Gastroesophageal sphincter (tissue), 4 donors: ENCODE measurements at places on chromosomes 2 and 18.

DNA sequence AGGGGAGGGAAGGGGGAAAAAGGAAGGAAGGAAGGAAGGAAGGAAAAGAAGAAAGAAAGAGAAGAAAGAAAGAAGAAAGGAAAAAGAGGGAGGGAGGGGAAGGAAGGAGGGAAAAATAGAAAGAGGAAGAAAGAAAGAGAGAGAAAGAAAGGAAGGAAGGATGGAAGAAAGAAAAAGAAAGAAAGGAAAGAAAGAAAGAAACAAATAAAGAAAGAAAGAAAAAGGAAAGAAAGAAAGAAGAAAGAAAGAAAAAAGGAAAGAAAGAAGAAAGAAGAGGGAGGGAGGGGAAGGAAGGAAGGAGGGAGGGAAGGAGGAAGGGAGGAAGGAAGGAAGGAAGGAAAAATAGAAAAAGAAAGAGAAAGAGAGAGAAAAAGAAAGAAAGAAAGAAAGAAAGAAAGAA lies 315.8 kb upstream of the PIK3C3 start:
- no peaks in the 10 kb centered on the region for H3K27me3 ChIP-seq
- no peak overlapping the region for H3K27ac ChIP-seq
- no peak for ATAC-seq
- no peaks in the 10 kb centered on the region for H3K36me3 ChIP-seq
- no peak overlapping the region for H3K4me3 ChIP-seq

DNA sequence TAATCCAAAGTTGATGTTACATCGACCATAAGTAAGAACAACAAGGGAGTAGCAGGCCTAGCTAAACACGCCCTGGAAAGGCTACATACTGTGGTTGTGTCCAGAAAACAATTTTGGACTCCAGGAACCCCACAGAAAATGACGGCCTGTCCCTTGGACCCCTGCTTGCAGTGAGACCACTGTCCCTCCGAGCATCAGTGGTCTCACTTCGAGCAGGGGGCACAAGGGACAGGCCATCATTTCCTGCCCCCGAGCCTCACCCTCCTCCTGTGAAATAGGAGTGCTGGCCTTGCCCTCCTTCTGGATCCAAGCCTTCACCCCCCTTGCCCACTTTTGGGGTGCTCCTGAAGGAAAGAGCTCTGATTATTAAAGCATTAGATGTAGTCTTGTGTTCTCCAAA lies 144.4 kb downstream of the CTIF start:
- no peak for ATAC-seq
- H3K4me3 ChIP-seq = no peak overlapping the region
- no peaks in the 10 kb centered on the region for H3K36me3 ChIP-seq
- peaks cover 50% of the 10 kb centered on the region for H3K4me1 ChIP-seq
- H3K27ac ChIP-seq = no peak overlapping the region
- no peaks in the 10 kb centered on the region for H3K27me3 ChIP-seq

- H3K27ac ChIP-seq = no peak overlapping the region
- H3K36me3 ChIP-seq = no peaks in the 10 kb centered on the region
- H3K4me3 ChIP-seq = no peak overlapping the region
- H3K27me3 ChIP-seq = no peaks in the 10 kb centered on the region
- ATAC-seq = no peak
Observed at GRCh38 chr18:42839408-42839807, 276.1 kb downstream of the RIT2 start.

DNA sequence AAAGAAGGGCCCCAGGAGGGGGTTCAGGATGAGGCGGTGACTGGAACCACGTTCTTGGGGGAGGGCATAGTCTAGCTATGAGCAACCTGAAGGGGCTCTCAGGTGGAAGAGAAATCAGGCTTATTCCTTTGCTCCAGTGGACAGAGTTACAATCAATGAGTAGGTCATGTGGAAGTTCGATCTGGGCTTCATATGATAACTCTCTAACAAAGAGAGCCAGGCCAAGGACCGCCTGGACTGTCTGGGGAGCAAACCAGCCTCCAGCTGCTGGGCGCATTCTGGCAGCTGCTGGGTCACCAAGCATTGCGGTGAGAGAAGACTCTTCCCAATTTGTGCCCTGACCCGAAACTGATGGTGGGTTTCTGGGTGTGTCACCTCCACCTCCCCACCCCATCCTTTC lies 180.3 kb upstream of the SMAD2 start:
- ATAC-seq = no peak
- H3K4me1 ChIP-seq = no peaks in the 10 kb centered on the region
- no peaks in the 10 kb centered on the region for H3K27me3 ChIP-seq
- H3K4me3 ChIP-seq = no peak overlapping the region
- H3K36me3 ChIP-seq = no peaks in the 10 kb centered on the region
- H3K27ac ChIP-seq = no peak overlapping the region

- H3K36me3 ChIP-seq = peaks cover 42% of the 10 kb centered on the region
- H3K27me3 ChIP-seq = no peaks in the 10 kb centered on the region
- peaks cover 30% of the 10 kb centered on the region for H3K4me1 ChIP-seq
Observed at GRCh38 chr2:37198681-37199065, 2.4 kb downstream of the CEBPZOS start.

- peak overlapping the region; percentile 30 for H3K27ac ChIP-seq
- no peak for ATAC-seq
- H3K27me3 ChIP-seq = no peaks in the 10 kb centered on the region
- peaks cover 2% of the 10 kb centered on the region for H3K36me3 ChIP-seq
Observed at GRCh38 chr2:74849228-74849892, 15.4 kb downstream of the HK2 start.

GRCh38 chr2:12412898-12413305 lies 303.8 kb upstream of the TRIB2 start:
- H3K4me3 ChIP-seq = no peak overlapping the region
- no peaks in the 10 kb centered on the region for H3K4me1 ChIP-seq
- no peaks in the 10 kb centered on the region for H3K27me3 ChIP-seq
- H3K36me3 ChIP-seq = no peaks in the 10 kb centered on the region
- no peak for ATAC-seq
- H3K27ac ChIP-seq = no peak overlapping the region

DNA sequence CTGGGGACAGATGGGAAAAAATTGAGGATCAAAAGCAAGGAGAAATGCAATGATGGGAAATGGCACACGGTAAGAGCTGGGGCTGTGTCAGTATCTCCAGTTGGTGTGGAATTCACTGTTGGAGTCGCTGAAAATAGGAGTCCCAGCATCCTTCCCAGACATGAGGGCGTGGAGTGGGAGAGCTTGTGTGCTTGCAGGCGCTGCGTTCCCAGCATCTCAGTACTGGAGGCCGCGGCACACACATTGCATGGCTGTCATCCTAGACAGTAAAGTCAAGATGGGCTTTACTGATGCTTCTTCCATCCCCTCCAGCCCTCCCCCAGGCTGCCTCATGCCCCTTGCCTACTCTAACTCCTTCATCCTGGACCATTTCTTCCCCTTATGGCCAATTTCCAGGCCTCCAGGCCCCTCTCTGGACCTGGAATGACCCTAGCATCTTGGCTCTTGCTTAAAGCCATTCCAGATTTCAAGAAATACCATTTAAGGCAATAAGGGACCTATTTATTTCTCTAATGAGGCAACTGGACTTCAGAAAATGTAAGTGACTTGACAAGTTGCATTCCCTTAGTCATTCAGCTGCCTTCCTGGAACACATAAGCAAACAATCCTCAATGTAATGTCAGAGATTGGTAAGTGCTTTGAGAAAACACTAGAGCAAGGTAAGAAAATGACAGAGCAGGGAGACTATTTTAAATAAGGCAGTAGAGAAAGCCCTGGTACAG lies 70.5 kb upstream of the TTC39C start:
- ATAC-seq = peak; percentile 58
- no peak overlapping the region for H3K4me3 ChIP-seq
- H3K36me3 ChIP-seq = peaks cover 6% of the 10 kb centered on the region
- H3K27ac ChIP-seq = no peak overlapping the region
- no peaks in the 10 kb centered on the region for H3K4me1 ChIP-seq
- no peaks in the 10 kb centered on the region for H3K27me3 ChIP-seq

DNA sequence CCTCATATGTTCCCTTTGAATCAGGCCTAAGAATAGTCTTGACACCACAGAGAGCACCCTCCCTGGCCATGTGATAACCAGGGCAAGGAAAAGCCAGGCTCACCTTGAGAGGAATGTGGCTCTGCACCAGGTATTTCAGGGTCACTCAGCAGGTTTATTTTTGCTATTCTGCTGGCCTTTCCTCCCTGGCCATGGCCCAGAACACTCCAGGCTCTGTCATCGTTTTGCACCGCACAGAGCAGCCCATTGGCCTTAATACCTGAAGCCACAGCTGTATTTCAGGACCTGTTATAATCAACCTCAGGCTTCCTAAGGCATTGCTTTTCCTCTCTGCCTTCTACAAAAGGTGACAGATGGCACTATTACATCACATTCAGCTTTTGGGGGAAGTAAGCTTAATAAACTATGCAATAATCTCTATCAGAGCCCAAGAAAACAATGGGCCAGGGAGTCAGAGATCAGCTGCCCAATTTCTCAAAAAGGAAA lies 668.3 kb downstream of the IRS1 start:
- ATAC-seq = no peak
- H3K27me3 ChIP-seq = no peaks in the 10 kb centered on the region
- no peaks in the 10 kb centered on the region for H3K4me1 ChIP-seq
- H3K27ac ChIP-seq = no peak overlapping the region
- H3K4me3 ChIP-seq = no peak overlapping the region

DNA sequence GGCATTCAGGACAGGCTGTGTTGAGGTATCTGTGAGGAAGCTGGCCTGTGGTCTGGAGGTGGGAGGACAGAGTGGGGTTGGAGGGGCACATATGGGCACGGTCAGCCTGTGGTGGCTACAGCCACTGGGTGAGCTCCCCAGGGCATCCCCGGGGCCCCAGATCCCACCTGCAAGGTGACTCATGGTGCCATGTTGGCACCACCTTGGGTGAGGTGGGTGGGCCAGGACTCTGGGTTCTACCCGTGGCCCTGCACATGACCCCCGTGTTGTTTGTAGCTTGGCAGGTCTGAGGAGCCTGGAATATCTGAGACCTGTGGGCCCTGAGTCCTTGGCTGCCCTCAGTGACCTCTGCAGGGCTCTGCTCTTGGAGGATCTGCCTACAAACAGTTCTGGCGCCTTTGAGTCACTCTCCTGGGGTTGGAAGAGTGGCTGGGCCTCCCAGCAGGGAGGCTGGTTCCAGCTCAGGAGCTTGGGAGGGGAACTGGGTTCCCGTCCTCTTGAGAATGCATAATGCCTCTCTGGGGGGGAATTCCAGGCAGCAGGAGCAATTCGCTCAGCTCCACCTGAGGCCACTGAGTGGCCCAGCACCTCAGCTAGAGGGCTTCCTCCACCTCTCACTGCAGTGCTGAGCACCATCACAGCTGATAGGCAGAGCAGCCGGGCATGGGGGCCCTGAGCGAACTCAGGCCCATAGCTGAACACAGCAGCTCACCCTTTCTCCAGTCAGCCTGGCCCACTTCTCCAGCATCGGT lies 105.1 kb downstream of the DYSF start:
- H3K4me3 ChIP-seq = no peak overlapping the region
- ATAC-seq = no peak
- no peaks in the 10 kb centered on the region for H3K4me1 ChIP-seq
- no peaks in the 10 kb centered on the region for H3K27me3 ChIP-seq
